ENCODE measurements at places on chromosomes 13 and 19.

- DNase-seq: peak; percentile 69
Measured at GRCh38 chr19:39328046-39328705, 7.5 kb upstream of the LRFN1 start.

GRCh38 chr19:46906221-46906620 lies 45.4 kb downstream of the ARHGAP35 start:
- DNase-seq: no peak

- no peak for DNase-seq
Measured at GRCh38 chr13:99805361-99805760, 166.2 kb downstream of the ZIC5 start.

DNA sequence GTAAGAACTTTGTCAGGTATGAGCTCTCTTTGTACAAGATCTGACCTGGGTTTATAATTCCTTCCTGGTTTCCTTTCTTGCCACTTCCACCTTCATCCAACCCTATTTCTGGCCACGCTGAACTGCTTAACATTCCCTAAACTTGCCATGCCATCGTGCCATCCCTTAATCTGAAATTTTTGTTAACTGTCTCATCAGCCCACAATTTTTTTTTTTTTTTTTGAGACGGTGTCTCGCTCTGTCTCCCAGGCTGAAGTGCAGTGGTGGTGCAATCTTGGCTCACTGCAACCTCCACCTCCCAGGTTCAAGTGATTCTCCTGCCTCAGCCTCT lies 144.6 kb downstream of the GGACT start:
- DNase-seq: no peak

GRCh38 chr13:46154136-46154801 lies 27.7 kb downstream of the LCP1 start:
- no peak for DNase-seq

DNA sequence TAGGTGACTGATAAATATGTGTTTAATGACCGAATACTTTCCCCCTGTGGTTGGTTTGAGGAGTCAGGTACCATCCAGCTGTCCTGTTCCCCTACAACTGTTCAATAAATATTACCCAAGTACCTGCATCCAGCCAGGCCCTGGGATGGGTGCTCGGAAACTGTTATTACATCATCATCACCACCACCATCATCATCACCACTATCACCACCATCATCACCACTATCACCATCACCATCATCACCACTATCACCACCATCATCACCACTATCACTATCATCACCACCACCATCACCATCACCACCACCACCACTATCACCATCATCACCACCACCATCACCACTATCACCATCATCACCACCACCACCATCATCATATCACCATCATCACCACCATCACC lies 4.1 kb downstream of the NTN5 start:
- DNase-seq: no peak

DNA sequence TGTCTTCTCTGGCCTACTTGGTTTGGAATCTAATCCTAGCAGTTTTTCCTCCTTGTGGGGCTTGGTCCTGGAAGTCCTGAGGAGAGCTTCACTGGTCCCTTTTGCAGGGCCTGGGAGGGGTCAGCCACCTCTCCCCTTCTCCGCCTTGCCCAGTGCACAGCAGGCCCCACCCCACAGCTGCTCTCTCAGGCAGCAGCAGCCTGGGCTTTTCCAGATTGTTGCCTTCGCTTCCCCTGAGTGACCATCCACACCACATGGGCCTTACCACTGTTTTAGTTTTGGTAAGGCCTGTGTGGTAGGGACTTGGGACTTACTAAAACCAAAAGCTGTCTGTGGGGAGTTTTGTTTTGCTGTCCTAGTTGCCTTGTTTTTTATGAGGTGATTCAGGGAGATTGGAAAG lies 11.5 kb downstream of the MPHOSPH8 start:
- DNase-seq: no peak

- DNase-seq: no peak
Measured at GRCh38 chr13:59477011-59477410, 686.7 kb downstream of the DIAPH3 start.

DNA sequence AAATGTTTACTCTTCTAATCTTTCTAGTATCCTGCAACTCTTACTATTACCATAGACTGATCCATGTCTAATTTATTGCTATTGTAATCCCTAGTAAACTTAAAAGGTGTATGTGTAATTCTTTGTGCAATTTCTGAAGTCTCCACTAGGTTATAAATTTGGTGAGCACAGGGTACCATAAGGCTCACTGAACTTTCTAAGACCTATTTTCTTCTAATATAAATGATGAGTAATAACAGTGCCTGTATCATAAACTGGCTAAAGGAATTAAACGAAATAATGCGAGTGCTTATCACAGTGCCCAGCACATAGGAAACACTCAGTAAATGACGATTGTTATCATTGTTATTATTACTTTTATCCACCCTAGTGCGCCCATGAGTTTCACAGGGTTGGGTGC lies 119.1 kb downstream of the KLF12 start:
- no peak for DNase-seq

GRCh38 chr13:58950911-58951310 lies 1212.8 kb downstream of the DIAPH3 start:
- no peak for DNase-seq

- DNase-seq: no peak
Measured at GRCh38 chr19:40407714-40408597, 5.2 kb downstream of the PRX start.

DNA sequence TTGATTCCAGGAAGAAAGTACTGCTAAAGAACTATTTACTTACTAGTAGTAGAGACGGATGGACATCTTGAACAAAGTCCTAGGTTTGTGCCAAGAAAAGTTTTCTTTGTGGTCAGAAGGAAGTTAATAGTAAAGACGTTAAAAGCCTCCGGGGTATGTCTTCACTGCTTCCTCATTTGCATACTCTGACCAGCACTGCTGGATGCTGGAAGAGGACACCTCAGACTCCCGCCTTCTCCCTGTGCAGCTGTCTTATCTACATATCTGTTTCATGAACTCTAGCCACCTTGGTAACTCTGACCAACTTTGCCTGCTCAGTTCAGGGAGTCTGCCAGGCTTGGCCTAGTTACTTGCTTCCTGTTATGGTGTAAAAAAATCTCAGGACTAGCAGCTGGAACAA lies 1109.1 kb upstream of the MIR17HG start:
- no peak for DNase-seq

- DNase-seq: no peak
Measured at GRCh38 chr19:17981611-17982010, 14.7 kb downstream of the KCNN1 start.

- no peak for DNase-seq
Measured at GRCh38 chr13:32093006-32093405, 61.4 kb downstream of the FRY start.

- no peak for DNase-seq
Measured at GRCh38 chr13:28531845-28532387, 37.0 kb upstream of the FLT1 start.

DNA sequence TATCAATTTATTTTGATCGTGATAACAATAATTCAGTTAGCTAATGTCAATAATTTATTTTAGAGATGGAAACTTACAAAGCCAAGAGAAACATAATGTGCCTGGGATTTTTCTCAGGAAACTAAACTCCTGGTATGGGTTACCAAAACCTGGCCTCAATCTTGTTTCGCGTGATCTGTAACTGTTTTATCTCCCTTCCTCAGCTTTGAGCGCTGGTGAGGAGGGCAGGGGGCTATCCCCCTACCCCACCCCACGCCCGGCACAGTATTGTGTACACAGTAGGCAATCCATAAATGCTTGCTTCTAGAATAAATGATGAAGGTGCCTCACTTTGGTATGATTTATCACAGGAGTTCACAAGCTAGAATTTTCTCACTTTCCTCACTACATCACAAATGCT lies 7.7 kb upstream of the DOCK9 start:
- DNase-seq: no peak

Measured in stimulated activated naive CD4-positive, alpha-beta T cell treated with Interleukin-2 at 50 U/mL for 16 hours (primary cell).